ENCODE measurements at places on chromosomes 1 and 21.

- no peak for DNase-seq
Observed at GRCh38 chr1:170749959-170750358, 86.0 kb downstream of the PRRX1 start.

- no peak for DNase-seq
Observed at GRCh38 chr1:246261639-246262038, 245.4 kb downstream of the SMYD3 start.

- DNase-seq, result no peak
Observed at GRCh38 chr1:183101841-183102276, 78.6 kb downstream of the LAMC1 start.

DNA sequence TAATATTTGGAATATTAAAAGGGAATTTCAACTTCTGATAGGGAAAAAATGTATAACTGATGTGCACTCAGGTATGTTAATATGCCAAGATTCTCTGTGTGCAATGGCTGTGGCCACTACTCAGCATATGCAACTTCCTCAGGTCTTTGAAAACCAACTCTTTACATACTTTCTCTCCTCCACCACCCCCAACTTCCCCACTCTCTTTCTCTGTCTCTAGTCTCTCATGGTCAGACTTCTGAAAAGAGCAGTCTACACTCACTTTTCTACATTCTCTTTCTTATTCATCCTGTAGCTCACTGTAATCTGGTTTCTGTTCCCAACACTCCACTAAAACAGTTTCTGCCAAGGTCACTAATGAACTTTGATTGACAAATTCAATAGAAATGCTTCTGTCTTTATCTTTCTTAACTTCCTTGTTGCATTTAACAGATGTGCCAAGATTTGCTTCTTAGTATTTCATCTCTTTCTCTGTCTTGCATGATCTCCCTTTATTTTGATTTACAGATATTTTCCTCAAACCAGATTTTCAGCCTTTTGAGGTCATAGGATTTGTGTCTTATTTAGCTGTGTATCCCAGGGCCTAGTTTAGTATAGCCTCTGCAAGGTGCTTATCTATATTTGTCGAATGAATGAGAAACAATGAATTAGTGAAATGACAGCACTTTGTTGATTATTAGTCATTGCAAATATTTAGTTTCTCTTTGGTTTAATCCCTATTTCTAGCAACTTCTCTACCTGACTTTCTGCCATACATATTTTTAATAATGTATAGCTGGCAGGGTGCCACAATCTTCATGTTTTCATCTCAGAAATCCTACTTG is 168.9 kb downstream of the LMO4 start:
- no peak for DNase-seq

- DNase-seq, result no peak
Observed at GRCh38 chr1:27990920-27991537, 31.3 kb downstream of the XKR8 start.

- DNase-seq, result no peak
Observed at GRCh38 chr21:43029785-43030184, 45.9 kb downstream of the CBS start.

DNA sequence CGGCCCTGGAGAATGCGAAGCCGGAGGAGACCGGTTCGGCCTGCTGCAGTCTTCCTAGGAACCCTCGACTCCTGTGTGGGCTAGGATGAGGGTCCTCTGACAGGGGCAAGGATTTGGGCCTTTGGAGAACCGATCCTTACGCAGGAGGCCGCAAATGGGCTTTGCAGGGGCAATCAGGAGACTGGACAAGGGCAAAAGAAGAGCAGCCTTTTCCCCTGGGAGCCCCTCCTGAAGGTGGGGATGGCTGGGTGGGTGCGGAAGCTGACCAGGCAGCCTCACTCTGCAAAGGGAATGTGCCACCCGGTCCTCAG is 111.7 kb downstream of the NAV1 start:
- DNase-seq, result no peak

GRCh38 chr1:42146626-42147320 is 6.4 kb upstream of the GUCA2B start:
- peak; percentile 71 for DNase-seq

- DNase-seq, result no peak
Observed at GRCh38 chr21:44436111-44436611, 19.1 kb upstream of the LRRC3 start.

GRCh38 chr21:45818276-45818903 is 163.2 kb upstream of the COL6A1 start:
- no peak for DNase-seq

DNA sequence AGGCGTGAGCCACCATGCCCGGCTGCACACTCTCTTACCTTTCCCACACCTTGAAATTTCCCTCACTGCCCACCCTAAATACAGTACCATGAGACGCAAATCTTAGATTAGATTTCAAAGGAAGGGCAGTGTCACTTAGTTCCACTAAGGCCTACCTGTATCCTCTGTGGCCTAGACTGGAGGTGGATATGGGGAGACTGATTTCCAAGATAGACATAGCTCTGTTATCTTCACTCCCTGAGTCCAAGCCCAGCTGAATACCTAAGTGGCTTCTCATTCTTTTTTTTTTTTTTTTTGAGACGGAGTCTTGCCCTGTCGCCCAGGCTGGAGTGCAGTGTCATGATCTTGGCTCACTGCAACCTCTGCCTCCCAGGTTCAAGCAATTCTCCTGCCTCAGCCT is 89.0 kb downstream of the SLC16A1 start:
- DNase-seq, result no peak

- DNase-seq, result no peak
Observed at GRCh38 chr1:239125893-239126292, 260.5 kb upstream of the CHRM3 start.

GRCh38 chr1:211520641-211521040 is 28.7 kb upstream of the RD3 start:
- DNase-seq, result no peak

GRCh38 chr1:166166329-166166697 is 488 bp downstream of the FAM78B start:
- no peak for DNase-seq

DNA sequence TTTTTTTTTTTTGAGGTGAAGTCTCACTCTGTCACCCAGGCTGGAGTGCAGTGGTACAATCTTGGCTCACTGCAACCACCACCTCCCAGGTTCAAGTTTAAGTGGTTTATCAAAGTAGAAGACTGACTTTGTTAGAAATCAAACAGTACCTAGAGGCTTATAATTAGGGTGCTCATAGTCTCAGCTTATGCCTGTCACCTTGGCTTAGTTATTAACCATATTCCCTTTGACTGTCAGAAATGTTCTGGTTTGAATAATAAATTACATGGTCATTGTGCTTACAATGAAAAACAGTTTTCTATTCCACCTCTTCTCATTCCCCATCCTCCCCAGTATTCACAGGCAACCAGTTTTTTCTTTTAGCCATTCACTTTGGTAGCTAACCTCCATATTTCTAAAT is 54.8 kb downstream of the CTTNBP2NL start:
- no peak for DNase-seq

GRCh38 chr1:76269155-76269554 is 194.6 kb downstream of the ST6GALNAC3 start:
- DNase-seq, result no peak

DNA sequence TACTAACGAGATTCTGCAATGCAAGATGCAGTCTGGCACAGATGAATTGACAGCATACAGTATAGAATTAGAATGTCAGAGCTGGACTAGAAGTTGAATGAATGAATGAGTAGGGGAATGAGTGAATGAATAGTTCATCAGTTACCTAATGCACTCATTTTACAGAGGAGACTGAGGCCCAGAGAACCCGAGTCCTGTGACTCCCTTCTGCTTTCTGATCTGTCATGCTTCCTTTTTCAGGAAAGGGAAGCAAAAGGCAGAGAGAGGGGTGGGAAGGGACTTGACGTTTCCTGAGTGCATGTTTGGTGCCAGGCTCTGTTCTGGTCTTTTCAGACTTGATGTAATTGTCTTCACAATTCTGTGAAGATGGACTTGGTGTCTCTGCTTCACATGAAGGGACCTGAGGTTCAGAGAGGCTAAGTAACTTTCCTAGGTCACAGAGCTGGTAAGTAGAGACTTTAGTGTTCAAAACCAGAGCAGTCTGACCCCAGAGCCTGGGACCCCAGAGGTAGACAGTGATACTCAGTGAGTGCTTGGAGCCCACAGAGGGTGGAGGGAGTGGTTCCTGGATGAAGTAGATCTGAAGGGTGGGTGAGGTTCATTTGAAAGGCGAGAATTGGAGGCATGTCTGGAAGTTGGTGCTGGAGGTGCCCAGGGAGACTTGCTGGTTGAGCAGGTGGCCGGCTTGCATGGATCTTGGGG is 8.0 kb upstream of the MEX3A start:
- no peak for DNase-seq

All from activated CD4-positive, CD25-positive, alpha-beta regulatory T cell treated with anti-CD3 and anti-CD28 coated beads, Interleukin-2, amount 50 U/mL, for 72 hours (primary cell).